ENCODE measurements at places on chromosomes 16 and 17. TPM values are rescaled to one million over a fixed set of nuclear protein-coding genes. Genes with fewer than 3 reads are reported as not detected.

The DOC2A gene
- total RNA-seq, result 18.8 TPM

The NPIPB9 gene
- total RNA-seq, result not detected

The MILR1 gene
- total RNA-seq, result 8.3 TPM

The TP53TG3 gene
- total RNA-seq, result not detected

The TNFRSF17 gene
- total RNA-seq, result 0.46 TPM

The PLA2G10 gene
- 7.0 TPM for total RNA-seq

The ARL5C gene
- not detected for total RNA-seq

The CD300H gene
- not detected for total RNA-seq

The CCL3 gene
- total RNA-seq, result 31.7 TPM

The EVPL gene
- 14.9 TPM for total RNA-seq

The PDILT gene
- total RNA-seq, result not detected

The COX11 gene
- total RNA-seq, result 60.8 TPM

The PDIA2 gene
- 1.3 TPM for total RNA-seq

The HCRT gene
- total RNA-seq, result not detected

The TPPP3 gene
- 12.3 TPM for total RNA-seq

The FKBP10 gene
- 59.2 TPM for total RNA-seq

The CLEC19A gene
- 0.26 TPM for total RNA-seq

The FOXC2 gene
- 0.92 TPM for total RNA-seq

The SYNGR3 gene
- total RNA-seq, result 1.4 TPM

The NHLRC4 gene
- 1.2 TPM for total RNA-seq

The PPP1R27 gene
- total RNA-seq, result not detected

The RUNDC3A gene
- total RNA-seq, result 1.4 TPM

The ZNF19 gene
- 5.6 TPM for total RNA-seq

The CMTM1 gene
- 12.1 TPM for total RNA-seq

The SPNS3 gene
- 1.8 TPM for total RNA-seq

The RNF157 gene
- 3.3 TPM for total RNA-seq

The ATP2A3 gene
- total RNA-seq, result 96.5 TPM

The CPPED1 gene
- total RNA-seq, result 17.5 TPM

The GAS2L2 gene
- total RNA-seq, result not detected

The RTN4RL1 gene
- total RNA-seq, result 9.3 TPM

The TOP2A gene
- 5.2 TPM for total RNA-seq

The OR3A3 gene
- not detected for total RNA-seq

Data from mucosa of gallbladder (tissue), 1 donor.